ENCODE measurements at places on chromosomes 1 and 21.

- DNase-seq, result no peak
Observed at GRCh38 chr1:16442265-16442664, 1.7 kb downstream of the NECAP2 start.

DNA sequence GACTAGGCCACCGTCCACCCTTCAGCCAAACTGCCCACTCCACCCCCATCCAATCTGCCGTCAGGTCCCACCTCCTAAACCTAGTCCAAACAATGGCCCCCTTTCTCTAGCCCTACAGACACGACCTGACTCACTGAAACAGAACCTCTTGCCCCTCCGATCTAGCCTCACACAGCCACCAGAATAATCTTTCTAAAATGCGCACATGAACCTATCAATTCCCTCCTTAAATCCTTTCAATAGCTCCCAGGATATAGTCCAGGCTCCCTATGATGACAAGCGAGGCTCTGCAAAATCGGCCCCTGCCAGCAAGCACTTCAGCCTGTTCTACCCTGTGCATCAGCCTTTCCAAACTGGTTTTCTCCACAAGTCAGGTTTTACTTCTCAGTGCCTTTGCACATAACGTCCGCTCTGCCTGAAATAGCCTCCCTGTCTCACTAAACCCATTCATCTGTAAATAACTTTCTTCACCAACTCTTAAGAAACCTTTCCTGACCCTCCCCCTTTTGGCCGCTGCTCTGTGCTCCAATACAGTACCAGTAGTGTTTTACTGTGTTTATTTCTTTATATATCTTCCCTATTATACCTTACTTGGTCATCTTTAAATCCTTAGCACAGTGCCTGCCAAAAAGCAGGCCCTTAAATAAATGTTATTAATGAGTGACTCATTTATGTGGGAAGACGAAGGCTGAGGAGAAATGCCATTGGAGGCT is 9.0 kb upstream of the CDC20 start:
- DNase-seq, result no peak

DNA sequence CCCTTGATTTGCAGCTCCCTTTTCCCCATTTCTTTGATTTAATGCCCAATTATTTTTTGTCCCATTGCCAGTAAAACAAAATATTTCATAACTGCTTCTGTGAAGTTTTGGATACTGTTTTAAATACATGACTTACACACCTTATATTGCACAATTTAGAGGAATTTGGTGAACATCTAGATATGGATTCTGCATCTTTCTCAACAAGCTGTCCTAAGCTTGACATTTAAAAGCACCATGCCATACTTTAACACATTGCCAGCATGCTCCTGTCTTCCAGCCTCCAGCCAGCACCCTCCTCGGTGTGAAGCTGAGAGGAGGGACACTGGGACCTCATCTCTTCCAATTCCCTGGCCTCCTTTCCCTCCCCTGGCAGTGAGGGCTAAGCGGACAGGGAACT is 167.6 kb downstream of the SEC16B start:
- no peak for DNase-seq

- no peak for DNase-seq
Observed at GRCh38 chr1:8681911-8682310, 135.5 kb downstream of the RERE start.

DNA sequence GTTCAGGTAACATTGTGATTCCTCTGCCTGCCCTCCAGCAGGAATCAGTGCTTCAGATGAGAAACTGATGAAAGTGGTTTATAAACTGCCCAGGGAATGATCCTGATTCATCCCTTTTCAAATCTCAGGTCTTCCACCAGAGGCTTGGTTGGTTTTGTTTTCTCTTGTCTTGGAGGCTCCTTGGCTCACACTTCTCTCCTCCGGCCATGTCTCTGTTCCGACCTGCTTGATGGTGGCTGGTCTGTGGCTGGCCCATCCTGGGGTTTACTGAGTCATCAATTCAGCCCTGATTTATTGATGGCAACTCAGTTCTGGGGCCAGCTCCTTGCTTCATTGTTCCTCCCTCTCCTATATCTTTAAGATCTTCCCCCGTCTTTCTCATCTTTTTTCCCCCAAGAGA is 56.6 kb upstream of the SLC2A1 start:
- DNase-seq, result no peak

GRCh38 chr1:65138524-65138923 is 9.5 kb upstream of the AK4 start:
- no peak for DNase-seq
